ENCODE measurements at places on chromosomes 1 and 21. TPM values are rescaled to one million over a fixed set of nuclear protein-coding genes. Genes with fewer than 3 reads are reported as not detected.
A peak's percentile ranks its signal among the peaks of the same experiment; 100 is the strongest.

The LAMB3 gene
- 112 TPM for total RNA-seq

The FBLIM1 gene
- 3.6 TPM for total RNA-seq

The PDPN gene
- not detected for total RNA-seq

The PTGFR gene
- total RNA-seq, result not detected

DNA sequence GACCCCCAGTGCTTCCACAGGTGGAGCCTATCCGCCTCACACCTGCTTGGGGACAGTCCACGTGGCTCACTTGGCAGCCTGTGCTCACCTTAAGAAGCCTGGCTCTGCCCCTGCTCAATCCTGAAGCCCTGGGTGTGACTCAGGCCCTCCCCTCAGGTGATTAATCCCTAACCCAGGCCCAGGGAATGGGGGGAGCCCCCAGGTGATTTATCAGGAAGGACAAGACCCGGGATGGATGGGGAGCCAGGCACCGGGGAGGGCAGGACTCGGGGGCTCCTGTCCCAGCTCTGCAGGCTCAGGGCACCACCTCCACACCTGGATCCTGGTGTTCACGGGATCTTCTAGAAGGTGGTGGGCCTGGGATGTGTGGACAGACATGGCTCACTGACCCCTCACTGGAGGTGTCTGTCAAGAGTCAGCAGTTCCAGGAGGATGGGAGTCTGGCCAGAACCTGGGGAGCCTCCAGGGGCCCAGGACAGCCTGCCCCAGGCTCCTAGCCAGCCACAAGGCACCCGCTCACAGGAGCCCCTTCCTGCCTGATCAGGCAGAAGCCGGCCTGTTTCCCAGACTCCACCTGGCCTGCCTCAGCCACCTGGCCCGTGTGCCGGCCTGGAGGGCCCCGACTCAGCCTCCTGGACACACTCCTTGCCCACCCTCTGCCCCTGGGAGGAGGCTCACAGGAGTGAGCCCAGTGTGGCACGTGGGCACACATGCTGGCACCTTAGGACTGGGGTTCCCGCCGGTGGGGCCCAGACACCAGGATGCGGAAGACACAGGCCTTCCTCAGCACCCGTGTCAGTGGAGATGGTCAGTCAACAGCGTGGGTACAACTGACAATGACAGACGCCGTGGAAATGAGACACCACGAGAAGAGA is 38.6 kb upstream of the COL6A1 start:
- no peak overlapping the region for H3K4me3 ChIP-seq
- no peak for DNase-seq
- H3K27me3 ChIP-seq, result no peaks in the 10 kb centered on the region

DNA sequence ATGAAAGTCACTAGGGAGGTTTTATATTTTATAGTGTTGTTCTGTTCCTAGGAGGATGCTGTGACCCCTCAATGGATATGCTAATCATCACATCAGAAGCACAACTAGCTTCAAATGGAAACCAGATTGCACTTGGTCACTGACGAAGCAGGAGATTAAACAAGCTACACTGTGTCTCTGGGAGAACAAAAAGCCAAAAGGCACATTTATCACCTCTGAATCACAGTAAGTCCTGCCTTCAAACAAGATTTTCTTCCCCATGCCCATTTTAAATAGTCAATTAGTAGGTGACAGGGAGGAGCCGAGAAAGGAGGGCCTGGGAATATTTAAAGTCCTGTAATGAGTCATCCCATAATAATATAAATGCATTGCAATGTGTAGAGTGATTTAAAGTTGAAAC is 38.1 kb downstream of the RGS2 start:
- H3K4me1 ChIP-seq, result peaks cover 15% of the 10 kb centered on the region
- no peak overlapping the region for H3K4me3 ChIP-seq
- DNase-seq, result no peak

- no peaks in the 10 kb centered on the region for H3K36me3 ChIP-seq
- H3K4me3 ChIP-seq, result no peak overlapping the region
- DNase-seq, result no peak
- no peaks in the 10 kb centered on the region for H3K27me3 ChIP-seq
- H3K4me1 ChIP-seq, result no peaks in the 10 kb centered on the region
Observed at GRCh38 chr1:18572022-18572880, 58.4 kb upstream of the PAX7 start.

- no peaks in the 10 kb centered on the region for H3K4me1 ChIP-seq
- no peak overlapping the region for H3K27ac ChIP-seq
Observed at GRCh38 chr1:48258106-48258505, 35.6 kb downstream of the SLC5A9 start.

- no peak overlapping the region for H3K4me3 ChIP-seq
- H3K27me3 ChIP-seq, result no peaks in the 10 kb centered on the region
- no peak for DNase-seq
- no peaks in the 10 kb centered on the region for H3K4me1 ChIP-seq
- no peaks in the 10 kb centered on the region for H3K36me3 ChIP-seq
Observed at GRCh38 chr1:4083231-4084047, 183.4 kb upstream of the C1orf174 start.

DNA sequence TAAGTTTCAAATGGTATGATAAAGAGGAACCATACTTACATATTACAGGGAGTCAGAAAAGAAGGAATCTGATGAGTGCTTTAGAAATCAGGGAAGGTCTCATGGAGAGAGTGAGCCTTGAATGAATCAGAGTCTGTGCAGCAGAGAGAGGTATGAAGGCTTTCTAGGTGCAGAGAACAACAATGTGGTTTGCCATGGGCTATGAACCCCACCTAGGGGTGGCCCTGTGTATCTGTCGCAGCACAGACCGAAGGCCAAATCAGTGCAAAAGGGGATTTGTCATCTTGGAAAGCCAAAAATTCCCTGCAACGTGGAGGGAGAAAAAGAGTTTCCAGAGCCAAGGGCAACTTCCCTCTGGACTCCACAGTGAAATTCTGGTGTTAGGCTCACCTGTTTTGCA is 3.5 kb downstream of the PAPPA2 start:
- no peak overlapping the region for H3K27ac ChIP-seq
- no peaks in the 10 kb centered on the region for H3K36me3 ChIP-seq
- no peak overlapping the region for H3K4me3 ChIP-seq
- H3K27me3 ChIP-seq, result peaks cover 2% of the 10 kb centered on the region
- H3K4me1 ChIP-seq, result no peaks in the 10 kb centered on the region
- peak; percentile 36 for DNase-seq

DNA sequence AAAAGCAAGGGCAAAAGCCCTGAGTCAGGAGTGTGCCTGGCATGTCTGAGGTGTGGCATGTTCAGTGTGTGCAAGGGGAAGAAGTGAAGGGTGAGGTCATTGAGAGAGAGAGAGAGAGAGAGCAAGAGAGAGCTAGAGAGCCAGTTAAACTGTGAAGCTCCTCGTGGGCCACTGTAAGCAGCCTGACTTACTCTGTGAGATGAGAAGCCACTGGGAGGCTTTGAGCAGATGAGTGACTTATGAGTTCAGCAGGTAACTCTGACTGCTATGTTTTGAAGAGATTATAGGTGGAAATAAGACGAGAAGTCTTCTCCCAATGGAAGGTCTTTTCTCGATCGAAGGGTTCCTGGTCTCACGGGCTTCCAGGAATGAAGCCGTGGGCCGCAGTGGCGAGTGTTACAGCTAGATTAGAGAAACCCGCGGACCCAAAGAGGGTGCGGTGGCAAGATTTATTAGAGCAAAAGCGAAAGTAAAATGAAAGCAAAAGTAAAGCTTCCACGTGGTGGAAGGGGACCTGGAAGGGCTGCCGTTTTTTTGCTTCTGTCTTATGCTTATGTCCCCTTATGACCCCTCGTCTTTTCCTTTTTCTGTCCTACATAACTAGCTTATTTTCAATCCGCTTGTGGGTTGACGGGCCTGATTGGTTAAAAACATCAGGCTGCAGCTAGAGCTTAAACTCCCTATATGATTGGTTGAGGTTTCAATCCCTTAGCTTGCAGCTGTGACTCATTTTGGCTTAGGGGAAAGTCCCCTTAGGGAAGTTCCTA is 323.1 kb upstream of the FAM78B start:
- no peaks in the 10 kb centered on the region for H3K27me3 ChIP-seq
- peak; percentile 41 for DNase-seq
- H3K4me1 ChIP-seq, result peaks cover 5% of the 10 kb centered on the region
- H3K4me3 ChIP-seq, result peak overlapping the region; percentile 34

DNA sequence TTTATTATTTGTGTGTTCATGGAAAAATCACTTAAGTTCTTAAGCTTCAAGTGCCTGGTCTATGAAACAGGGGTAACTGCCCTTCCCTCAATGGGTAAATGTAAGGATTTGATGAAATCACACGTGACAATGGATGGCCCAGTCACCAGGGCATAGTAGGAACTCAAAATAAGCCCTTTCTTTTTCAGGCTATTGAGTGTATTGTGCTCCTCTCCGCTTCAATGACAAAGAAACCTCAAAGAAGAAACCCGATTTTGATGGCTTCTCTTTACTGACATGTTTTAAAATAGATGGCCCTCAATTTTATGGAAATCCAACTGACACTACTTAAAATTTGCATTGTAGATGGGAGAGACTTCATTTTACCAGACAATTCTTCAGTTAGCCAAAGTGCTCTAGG is 543.5 kb downstream of the OMA1 start:
- H3K36me3 ChIP-seq, result no peaks in the 10 kb centered on the region
- H3K27ac ChIP-seq, result no peak overlapping the region
- DNase-seq, result no peak
- H3K4me1 ChIP-seq, result no peaks in the 10 kb centered on the region
- no peaks in the 10 kb centered on the region for H3K27me3 ChIP-seq
- no peak overlapping the region for H3K4me3 ChIP-seq

GRCh38 chr1:28860332-28861073 is 48.5 kb downstream of the OPRD1 start:
- H3K27me3 ChIP-seq, result no peaks in the 10 kb centered on the region
- no peak for DNase-seq
- no peak overlapping the region for H3K27ac ChIP-seq
- H3K36me3 ChIP-seq, result no peaks in the 10 kb centered on the region
- 0 out of 2 replicates have a peak, but pooled peaks cover 3% of the 10 kb centered on the region for H3K4me1 ChIP-seq

DNA sequence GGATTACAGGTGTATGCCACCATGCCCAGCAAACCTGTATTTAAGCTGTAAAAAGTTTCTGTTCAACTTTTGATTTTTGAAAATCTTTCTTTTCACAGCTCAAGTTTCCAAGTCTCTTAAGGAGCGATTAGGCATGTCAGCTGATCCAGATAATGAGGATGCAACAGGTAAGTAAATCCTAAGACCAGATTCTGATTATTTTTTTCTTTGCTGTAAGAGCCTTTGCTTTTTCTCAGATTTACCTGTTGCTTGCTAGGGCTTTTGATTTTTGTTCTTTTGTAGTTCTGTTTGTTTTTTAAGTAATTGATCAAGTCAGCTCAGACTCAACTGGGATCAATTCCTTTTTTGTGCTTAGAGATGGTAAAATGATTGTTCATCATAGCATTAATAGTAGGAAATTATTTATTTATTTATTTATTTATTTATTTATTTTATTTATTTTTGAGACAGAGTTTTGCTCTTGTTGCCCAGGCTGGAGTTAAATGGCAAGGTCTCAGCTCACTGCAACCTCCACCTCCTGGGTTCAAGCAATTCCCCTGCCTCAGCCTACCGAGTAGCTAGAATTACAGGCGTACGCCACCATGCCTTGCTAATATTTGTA is 21.1 kb upstream of the SNRPE start:
- no peaks in the 10 kb centered on the region for H3K27me3 ChIP-seq
- H3K4me3 ChIP-seq, result no peak overlapping the region
- DNase-seq, result no peak
- no peak overlapping the region for H3K27ac ChIP-seq
